Esophagus muscularis mucosa (tissue), 4 donors: ENCODE measurements at places on chromosomes 7 and 10. TPM values are rescaled to one million over a fixed set of nuclear protein-coding genes. Genes with fewer than 3 reads are reported as not detected.

DNA sequence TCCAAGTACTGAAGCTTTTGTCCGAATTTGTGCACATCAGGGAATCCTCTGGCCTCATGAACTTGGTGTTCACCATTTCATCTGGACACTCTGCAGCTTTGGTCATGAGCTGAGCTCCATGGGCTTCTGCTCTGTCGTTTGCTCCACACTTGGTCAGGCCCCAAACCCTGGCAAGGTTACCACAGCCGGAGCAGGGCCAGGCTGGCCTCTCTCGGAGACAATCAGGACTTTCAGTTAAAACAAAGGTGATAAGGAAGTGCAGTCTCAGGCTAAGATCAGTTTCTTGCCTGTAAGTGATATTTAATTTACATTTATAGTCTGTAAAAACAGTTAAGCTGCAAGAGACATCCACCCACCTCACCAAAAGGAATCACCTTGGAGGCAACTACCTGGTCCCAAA, 558.9 kb downstream of the PARD3 start:
- no peak for DNase-seq

GRCh38 chr10:12299222-12299965, 50.0 kb upstream of the CAMK1D start:
- DNase-seq: no peak

- DNase-seq: no peak
These were observed 30.7 kb upstream of the SH2D4B start for GRCh38 chr10:80506836-80507487.

DNA sequence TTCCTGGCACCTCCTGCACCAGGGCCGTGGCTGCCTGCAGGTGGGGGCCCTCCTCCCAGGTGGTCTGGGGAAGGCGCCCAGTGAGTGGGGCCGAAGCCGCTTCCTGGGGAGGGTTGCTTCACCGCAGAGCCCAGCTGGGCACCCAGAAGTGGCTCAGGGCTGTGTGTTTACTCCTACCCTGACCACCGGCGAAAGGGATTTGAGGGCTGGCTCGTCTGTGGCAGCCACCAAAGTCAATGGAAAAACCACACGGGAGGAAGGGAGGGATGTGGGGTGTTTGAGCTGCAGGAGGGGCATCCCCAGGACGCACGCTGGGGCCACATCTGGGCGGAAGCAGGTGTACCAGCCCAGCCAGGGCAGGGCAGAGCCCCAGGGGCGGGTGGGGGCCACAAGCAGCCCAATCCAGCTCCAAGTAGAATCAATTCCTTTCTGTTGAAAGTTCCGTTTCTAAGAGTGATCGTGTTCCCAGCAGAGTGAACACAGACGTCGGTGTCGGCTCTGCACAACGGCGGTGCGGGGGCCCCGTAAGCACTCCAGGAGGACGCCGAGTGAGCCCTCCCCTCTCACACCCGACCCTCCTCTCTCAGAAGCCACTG, 69.9 kb downstream of the FOXL3 start:
- DNase-seq: no peak

GRCh38 chr10:6669269-6669859, 89.3 kb upstream of the PRKCQ start:
- DNase-seq: no peak

GRCh38 chr10:101960879-101961395, 95.0 kb downstream of the ARMH3 start:
- no peak for DNase-seq

- no peak for DNase-seq
These were observed 50.3 kb upstream of the CXCL12 start for GRCh38 chr10:44435196-44435595.

Gene PLAU
- total RNA-seq: 5.6 TPM

- no peak for DNase-seq
These were observed 16.4 kb downstream of the SH3PXD2A start for GRCh38 chr10:103838862-103839518.

Gene MYH16
- total RNA-seq: not detected

Gene PON1
- not detected for total RNA-seq

DNA sequence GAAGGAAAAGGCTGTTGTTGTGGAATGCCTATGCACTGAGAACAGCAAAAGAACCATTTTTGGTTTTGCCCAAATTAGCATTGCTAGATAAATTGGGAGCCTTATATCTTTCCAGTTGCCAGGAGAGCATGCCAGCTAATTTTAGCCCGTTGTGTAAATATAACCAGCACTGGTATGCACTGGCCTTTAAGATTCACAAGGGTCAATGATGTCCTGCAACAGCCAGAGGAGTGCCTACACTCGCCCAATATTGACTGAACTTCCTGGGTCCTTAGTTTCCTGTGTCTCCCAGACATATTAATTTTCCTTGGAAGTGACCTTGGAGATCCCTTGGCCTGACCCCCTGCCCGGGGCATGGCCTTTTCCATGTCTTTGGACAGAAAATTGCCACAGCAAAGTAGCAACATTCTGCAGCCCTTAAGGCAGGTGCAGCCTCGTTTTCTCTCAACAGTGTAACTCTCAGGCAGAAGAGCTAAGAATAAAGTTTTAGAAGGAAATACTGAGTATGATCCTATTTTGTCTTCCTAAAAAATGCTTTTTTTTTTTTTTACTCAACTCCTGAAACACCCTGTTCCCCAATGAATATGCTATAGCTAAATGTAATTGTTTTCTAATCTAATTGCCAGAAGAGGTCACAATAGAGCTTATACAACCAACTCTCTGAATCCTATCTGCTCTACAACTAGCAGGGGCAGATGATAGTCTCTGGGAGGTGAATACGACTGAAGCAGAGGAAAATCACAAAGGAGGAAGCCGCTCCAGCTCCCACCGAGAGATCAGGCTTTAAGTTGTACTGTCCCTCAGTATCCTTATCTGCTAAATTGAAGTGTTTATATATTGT, 131.9 kb upstream of the PCGF5 start:
- DNase-seq: peak; percentile 72

- DNase-seq: no peak
These were observed 87.6 kb upstream of the GNAI1 start for GRCh38 chr7:80047032-80047431.

DNA sequence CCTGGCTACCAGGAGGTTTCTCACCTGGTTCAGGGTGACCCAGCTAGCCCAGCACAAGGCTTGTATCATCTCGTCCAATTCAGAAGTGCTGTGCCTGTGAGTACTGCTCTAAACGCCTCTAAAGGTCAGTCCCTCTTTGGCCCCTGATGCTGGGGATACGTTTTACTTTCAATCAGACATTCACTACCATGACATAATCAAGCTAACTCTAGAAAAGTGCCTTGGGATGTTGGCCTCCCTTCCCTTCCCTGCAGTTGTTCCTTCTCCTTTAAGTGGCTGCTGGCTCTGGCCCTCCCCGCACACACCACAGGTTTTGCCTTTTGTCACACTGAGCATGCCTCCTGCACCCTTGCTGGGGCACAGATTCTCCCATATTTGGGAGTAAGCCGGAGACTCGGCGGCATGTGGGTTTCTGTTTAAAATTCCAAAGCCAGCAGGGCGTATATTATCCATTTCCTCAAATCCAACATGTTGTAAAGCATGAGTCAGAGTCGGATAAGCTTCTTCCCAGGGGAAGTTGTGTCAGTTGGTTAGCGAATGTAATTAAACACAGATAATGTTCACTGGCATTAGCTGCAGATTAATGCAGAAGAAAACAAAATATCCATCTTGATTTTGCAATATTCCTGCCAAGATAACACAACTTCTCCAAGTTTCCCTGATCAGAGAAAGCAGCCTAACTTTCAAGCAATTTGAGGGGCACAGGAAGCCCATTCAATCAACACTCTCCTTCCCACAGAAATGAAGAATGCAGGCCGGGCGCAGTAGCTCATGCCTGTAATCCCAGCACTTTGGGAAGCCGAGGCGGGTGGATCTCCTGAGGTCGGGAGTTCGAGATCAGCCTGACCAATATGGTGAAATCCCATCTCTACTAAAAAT, 31.8 kb upstream of the VCL start:
- DNase-seq: no peak

GRCh38 chr7:19519443-19520021, 189.3 kb downstream of the POLR1F start:
- no peak for DNase-seq

- peak; percentile 85 for DNase-seq
These were observed 90.3 kb upstream of the ADAM12 start for GRCh38 chr10:126478546-126478945.

Gene STOX1
- 10.8 TPM for total RNA-seq

DNA sequence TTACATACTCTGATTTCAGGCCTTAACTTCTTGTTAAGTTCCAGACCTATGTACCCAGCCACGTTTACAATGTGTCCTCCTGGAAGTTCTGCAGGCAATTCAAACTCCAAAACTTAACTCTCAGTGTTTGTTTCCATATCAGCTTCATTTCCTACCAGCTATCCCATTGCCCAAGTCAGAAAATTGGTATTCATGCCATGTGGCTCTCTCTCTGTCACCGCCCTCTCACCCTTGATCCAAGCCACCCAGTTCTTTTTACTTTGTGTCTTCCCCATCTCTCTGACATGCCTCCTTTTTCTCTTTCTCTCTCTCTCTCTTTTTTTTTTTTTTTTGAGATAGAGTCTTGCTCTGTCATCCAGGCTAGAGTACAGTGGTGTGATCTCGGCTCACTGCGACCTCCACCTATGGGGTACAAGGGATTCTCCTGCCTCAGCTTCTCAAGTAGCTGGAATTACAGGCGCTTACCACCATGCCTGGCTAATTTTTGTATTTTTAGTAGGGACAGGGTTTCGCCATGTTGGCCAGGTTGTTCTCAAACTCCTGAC, 33.9 kb downstream of the ARL4A start:
- DNase-seq: no peak

DNA sequence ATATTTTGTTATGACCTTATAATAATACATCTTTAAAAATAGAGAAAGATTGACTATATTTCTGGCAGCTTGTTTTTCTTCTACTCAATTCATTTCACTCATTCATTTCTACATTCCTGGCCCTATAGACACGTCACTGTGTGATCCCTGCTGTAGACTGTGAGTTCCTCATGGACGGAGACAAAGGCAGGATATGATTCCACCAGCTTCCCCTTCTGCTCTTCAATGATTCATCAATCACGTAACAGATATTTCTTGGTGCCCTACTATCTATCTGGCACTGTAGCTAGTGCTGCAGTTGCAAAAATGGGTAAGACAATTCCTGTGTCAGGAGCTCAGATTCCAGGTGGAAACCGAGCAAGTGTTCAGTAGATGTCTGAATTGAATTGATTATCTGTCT, 415.0 kb downstream of the SFMBT2 start:
- no peak for DNase-seq

Gene LHPP
- 10.8 TPM for total RNA-seq

DNA sequence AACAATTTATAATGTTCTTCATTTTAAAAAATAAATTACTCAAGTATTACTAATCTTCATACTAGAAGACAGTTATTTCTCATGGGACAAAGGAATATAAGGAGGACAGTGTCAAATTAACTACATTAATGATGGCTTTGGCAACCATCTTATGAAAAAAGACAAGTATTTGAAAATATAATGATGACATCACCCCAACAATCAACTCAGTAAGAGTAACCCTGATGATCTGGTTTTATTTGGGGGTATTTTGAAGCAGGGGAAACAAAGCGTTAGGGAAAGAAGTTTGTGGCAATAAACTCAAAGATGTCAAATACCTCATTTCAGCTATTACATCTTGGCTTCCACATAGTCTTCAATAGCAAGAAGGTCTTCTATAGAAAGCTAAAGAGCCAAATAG, 29.0 kb upstream of the RELN start:
- no peak for DNase-seq

Gene INSIG1
- total RNA-seq: 39.7 TPM
